ENCODE measurements at places on chromosomes 2 and 18.

DNA sequence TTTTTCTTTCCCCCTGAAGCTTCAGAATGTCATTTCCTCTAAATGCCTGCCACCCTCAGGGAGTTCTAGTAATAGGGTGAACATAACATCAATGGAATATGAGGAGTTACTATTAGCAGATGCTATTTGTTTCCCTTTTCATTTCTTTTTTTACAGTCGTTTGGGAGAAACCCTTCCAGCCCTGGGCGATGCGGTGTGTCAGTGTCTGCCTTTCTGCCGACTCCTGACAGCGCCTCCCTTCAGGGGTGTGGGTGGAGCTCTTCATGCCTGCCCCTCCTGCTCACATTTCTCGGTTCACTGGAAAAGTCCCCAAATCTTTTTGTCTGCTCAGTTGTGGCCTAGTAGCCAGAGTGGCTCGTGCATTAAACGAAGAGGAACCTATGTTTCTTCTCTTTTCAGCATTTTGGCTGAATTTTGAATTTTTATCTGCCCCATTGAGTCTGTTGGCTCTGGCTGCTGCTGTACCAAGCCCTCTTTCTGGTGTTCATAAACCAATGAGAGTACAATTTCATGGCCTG lies 72.3 kb downstream of the FMNL2 start:
- no peak for DNase-seq

DNA sequence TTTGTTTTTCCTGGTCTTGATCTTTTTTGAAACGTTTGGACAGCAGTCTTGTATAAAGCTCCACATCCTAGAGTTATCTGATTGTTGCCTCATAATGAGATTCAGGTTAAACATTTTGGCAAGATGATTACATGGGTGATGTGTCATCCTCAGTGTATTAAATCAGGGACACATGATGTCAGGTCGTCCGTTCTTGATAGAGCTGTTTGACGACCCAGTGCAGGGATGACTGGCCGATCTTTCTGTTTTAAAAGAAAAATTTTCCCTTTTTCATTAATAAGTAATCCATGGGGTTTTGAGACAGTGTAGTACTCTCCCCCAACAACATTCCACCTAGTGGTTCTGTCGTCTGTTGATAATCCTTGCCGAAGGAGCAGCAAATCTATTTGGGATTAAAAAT lies 44.5 kb upstream of the SERPINB2 start:
- no peak for DNase-seq

DNA sequence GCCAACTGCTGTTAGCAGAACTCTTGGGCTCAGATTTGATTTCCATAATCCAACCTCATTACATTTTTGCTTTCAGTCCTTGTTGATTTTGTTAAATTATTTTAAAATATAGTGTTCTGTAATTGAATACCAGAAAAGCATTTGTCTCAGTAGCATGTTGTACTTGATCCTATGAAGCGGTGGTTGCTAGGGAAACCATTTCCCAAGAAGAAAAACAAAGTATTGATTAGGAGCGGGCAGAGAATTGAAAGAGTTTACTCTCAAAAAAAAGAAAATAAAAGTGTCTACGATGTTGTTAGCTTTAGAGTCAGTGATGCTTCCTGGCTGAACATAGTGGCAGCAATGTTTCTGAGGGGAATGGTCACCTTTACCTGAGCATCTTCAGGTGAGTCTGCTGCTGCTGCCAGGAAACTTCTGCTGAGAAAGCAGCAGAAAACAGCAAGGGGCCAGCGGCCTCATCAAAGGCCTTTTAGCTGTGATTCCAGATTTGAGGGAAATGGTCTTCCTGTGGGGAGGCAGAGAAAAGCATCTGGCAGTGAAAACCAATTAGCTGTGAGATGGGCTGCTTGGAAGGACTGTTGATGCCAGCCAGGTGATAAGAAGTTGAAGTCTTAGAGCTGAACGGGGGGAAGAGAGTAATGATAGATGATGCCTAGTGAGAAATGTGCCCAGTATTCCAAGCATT lies 37.1 kb downstream of the CRIM1 start:
- no peak for DNase-seq

GRCh38 chr18:27461957-27462356 lies 276.8 kb upstream of the CHST9 start:
- no peak for DNase-seq

GRCh38 chr2:178397002-178397605 lies 53.9 kb downstream of the PRKRA start:
- DNase-seq = no peak

- no peak for DNase-seq
Measured at GRCh38 chr2:84880645-84881521, at the start of gene TRABD2A. TSS of gene TRABD2A (minus strand) at chr2:84881084. CDS start at chr2:84881039, 45 bp downstream.

DNA sequence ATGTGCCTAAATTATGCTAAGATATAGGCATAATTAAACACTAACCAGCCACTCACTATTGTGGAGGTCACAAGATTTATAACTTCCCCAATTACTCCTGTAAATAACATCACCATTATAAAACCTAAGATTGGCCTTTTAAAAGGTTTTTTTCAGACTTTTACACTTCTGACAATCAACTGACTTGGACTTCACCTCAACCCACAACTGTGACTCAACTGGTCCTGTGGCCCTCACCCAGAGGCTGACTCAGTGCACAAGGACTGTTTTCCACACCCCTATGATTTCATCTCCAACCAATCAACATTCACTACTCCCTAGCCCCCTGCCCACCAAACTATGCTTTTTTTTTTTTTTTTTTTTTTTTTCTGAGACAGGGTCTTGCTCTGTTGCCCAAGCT lies 11.6 kb downstream of the TTR start:
- DNase-seq = no peak

GRCh38 chr2:217800433-217801114 lies 202.2 kb downstream of the TNS1 start:
- DNase-seq = no peak

GRCh38 chr2:102929721-102930120 lies 167.9 kb downstream of the TMEM182 start:
- no peak for DNase-seq

DNA sequence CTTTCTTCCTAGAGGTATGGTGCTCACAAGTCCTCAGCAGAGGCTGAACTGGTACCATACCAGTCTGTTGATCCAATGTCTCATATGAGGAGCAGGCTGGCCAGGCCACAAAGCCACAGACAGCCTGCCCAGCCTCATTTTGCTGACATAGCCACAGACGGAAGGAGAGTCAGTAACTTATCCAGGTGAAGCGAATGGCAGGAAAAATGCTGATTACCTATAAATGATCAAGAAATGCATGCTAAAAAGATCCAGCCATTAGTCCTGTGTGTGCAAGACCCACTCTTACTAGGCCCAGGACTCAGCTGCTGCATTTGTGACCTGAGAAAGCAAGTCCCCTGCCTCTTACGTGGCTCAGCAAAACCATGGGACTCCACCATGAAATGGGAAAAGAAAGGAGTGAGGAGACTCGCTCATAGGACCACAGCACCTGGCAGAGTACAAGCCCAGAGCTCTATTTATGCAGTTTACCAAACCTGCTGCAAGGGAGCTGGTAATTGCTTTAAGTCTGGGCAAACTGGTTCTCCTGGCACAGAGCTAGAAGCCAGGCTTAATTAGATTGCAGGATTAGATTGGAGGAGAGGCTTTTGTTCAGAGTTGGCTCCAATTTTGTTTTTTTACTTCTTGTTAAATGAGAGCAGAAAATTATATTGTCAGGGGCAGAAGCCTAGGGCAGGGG lies 19.0 kb downstream of the RHOB start:
- no peak for DNase-seq

Measured in brain pericyte (primary cell).